Caki2 (cell line): ENCODE measurements at places on chromosomes 1 and 21. TPM values are rescaled to one million over a fixed set of nuclear protein-coding genes. Genes with fewer than 3 reads are reported as not detected.

DNA sequence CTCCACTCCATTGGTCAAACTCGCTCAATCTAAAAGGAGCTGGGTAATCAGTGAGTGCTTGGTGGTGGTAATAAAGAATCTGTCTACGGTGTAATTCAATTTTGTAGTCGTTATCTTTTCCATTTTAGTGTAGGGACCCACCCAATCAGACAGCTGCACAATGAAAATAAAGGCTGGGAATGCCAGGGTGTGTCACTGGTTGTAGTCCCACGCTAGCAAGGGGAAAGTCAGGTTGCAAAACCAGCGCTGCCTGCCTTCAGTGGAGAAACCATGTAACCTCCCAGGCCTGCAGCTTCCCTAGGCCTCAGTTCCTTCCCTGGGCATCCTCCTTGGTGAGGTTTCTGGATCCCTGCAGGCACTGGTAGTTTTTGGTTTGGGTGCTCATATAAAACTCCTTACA is 49.4 kb upstream of the PPP2R5A start:
- DNase-seq = no peak

GRCh38 chr1:43526002-43526401 is 4.7 kb upstream of the PTPRF start:
- peak; percentile 27 for DNase-seq

DNA sequence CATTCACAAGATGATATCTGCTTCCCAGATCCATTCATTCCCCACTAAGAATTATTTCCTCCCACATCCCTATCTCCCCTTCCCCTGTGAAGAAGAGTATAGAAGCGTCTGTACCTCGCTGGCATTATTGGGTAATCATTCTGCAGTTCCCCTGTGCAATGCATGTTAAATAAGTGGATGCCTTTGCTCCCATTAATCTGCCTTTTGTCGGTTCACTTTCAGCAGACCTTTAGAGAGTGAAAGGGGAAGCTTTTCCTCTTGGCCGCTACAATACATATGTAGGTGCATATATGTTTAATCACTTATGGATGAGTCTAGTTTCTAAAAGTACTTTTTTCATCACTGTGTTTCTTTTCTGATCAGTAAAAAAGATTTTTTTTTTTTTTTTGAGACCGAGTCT is 7.0 kb downstream of the CLCN6 start:
- DNase-seq = no peak

The OLFML2B gene
- 20.5 and 22.7 TPM in 2 replicates for total RNA-seq

The PLCH2 gene
- 0.26 and 0.74 TPM in 2 replicates for total RNA-seq
